ENCODE measurements at places on chromosomes 11 and 22.

- no peak for DNase-seq
These were observed 38.6 kb downstream of the PACSIN2 start for GRCh38 chr22:42976217-42976933.

GRCh38 chr11:98561252-98561651, 459.5 kb upstream of the CNTN5 start:
- no peak for DNase-seq

DNA sequence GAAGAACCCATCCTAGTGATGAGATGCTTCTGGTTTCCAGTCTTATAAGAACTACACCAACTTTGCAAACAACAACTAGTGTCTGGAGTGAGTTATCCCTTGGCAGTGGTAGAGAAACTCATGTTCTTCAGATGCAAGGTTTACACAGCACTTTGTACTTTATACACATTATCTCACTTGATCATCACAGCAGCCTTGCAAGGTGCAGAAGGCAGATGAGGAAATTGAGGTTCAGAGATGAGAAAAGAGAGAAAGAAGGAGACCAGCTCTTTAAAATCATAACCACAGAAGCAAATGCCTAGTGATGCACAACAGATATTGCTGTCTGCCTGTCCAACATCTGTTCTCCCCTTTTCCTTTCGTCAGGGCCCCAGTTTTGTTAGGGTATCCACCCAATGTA, 16.7 kb upstream of the CD44 start:
- no peak for DNase-seq

GRCh38 chr22:39414886-39415285, 15.3 kb downstream of the TAB1 start:
- DNase-seq, result no peak

GRCh38 chr11:22006901-22007300, 186.0 kb upstream of the ANO5 start:
- DNase-seq, result no peak

DNA sequence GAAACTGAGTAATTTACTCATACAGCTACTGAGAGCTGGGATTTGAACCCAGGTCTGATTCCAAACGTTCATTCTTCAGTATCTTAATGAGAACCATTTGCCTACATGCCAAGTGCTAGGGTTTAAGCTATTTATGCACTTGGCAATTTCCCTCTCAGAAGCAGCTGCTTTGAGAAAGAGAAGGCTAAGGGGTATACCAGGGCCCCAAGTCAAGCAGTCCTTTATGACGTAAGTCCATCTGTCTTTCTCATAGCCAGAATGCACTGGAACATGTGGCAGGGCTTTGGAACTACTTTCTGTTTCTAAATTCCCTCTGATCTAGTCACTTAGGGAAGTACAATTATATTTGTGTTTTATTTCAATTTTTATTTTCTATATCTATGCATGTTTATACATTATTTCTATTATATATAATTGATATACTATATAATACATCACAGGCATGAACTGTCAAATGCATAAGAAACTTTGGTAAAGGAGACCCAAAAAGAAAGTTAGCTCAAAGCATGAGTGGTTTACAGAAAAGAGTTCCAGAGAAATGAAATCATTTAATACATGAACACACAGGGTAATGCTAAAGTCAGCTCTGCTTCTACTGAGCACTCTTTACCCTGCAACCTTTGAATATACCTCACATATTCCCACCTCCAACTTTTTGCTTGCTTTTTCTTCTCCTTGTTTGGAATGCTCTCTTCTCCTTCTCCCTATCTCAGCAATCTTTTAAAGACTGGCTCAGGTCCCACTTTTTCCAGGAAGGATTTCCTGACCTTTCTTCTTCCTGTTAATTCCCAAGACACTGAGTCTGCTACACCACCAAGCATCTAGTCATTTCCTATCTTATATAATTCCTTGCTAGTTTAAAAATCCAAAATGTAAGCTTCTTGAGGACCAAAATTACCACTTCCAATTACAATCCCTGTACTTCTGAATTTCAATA, 80.5 kb upstream of the GDPD4 start:
- DNase-seq, result no peak

GRCh38 chr11:77406396-77406795, 67.5 kb downstream of the PAK1 start:
- no peak for DNase-seq

GRCh38 chr11:128146926-128147605, 440.3 kb downstream of the ETS1 start:
- DNase-seq, result no peak

DNA sequence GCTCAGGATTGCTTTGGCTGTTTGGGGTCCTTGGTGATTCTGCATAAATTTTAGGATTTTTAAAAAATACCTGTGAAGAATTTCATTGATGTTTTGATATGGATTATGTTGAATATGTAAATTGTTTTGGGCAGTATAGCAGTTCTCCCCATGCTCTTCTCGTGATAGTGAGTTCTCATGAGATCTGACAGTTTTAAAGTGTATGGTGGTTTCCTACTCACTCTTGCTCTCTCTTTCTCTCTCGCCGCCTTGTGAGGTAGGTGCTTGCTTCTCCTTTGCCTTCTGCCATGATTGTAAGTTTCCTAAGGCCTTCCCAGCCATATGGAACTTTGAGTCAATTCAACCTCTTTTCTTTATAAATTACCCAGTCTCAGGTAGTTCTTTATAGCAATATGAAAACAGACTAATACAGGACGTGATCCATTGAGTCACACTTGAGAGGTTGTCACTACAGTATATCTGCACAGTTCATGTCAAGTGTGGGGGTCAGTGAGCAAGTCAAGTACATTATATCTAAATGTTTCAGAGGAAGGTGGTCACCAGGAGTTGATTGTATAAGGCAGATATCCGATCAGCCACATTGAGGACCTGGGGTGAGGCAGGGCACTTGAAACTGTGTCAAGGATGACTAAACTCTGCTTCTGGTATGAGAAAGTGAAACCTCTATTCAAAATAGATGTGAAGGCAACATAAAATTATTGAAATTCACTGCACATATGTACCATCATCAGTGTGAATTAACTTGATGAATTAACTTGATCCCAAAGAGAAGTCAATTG, 70.7 kb upstream of the CCDC179 start:
- no peak for DNase-seq

DNA sequence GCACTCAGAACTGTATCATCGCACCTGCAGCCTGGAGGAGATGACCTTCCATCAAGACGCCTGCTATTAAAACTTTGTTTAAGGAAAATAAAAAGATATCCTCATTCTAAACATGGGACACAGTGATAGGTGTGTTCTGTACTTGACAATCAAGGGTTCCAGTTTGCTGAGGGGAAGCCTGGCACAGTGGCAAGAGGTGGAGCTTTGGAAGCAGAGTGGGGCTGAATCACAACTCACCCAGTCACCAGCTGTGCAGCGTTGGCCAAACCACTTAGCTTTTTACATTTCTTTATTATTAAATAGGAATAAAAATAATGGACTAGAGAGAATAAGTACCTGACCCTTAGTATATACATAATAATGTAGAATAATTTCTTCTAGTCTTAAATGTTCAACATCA, 220.7 kb downstream of the TENM4 start:
- DNase-seq, result no peak

DNA sequence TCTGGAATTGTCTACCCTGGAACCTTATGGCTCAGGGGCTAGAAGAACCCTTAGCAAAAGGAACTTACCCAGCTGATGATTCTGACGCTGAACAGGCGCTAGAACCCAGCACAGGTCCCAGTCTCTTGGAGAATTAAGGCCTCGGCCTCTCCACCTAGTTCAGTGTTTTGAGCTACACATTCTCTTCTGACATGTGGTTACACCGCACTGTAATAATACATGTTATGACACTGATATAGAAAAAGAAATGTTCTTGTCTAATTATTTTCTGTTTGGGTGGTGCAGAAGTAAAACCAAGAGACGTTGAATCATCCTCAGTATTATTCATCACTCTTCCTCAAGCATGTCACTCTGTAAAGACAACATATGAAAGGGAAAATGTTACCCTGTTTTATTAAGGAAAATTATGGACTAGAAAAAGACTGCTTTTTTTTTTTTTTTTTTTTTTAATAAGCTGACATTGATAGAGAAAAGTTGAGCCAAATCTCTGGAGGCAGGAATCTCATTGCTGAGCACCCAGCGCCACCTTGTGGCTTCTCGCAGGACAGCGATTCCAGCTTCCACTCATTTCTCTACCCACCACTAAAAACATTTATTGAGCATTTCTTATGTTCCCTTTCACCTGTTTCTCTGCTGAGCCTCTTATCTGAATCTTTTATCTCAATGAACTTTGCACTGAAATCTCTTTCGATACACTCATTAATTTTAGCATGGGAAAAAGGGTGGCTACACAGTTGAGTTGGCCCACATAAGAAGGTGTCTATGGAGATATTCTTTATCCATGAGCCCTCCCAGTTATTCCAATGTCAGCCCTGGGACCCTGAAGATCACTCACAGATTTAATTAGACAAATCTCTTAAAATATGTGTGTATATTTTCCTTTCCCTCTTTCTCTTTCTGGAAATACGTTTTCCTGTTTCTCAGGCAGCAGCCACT, 12.6 kb upstream of the APLNR start:
- peak; percentile 84 for DNase-seq

- no peak for DNase-seq
These were observed 32.0 kb downstream of the KCNC1 start for GRCh38 chr11:17766590-17766989.

DNA sequence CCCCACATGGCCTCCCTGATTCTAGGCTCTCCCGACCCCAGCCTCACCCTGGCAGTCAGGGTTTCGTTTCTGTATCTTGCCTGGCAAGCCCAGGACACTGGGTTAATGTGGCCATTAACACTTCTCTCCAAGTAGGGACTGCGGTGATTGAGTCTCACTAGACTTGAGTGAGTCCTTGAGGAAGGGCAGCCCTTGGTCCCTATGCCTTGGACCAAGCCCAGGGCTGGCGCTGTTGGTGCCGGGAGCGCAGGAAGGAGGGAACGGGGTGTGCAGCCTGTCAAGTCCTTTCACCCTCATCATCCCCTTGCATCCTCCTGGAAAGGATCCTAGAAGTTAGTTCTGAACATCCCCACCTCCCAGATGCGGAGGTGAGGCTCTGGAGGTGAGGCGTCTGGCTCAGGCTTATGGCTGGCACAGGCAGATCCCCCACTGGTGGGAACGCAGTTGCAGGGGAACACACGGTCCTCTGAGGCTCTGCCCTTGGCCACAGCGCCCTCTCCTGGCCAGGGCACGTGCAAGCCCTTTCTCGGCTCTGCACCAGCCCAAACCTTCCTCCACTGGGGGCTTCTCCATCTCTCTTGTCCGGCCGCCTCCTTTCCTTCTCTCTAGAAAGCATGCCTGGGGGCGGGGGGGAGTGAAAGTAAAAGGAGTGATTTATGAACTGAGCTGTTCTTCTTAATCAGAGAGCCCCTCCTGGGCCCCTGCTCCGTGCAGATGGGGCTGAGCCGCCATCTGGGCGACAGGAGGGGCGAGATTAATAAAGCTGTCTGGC, 56.7 kb downstream of the TP53I11 start:
- DNase-seq, result peak; percentile 90

DNA sequence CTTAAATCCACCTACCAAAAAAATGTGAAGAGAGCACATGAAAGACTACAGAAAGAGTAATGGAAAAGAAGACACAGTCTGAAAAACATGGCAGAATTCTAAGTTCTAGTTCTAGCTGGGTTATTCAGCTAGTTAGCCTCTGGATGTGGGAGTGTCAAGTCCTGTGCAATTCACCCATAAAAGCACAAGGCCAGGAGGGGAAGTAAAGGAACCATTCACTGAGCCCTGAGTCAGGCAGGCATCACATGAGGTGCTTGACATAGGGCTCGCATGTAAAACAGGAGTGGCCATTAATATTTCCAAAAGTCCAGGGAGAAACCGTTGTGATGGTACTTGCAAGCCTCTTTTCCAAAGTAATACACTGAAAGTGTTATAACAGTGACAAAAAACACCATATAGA, 103.7 kb downstream of the GAB2 start:
- no peak for DNase-seq

DNA sequence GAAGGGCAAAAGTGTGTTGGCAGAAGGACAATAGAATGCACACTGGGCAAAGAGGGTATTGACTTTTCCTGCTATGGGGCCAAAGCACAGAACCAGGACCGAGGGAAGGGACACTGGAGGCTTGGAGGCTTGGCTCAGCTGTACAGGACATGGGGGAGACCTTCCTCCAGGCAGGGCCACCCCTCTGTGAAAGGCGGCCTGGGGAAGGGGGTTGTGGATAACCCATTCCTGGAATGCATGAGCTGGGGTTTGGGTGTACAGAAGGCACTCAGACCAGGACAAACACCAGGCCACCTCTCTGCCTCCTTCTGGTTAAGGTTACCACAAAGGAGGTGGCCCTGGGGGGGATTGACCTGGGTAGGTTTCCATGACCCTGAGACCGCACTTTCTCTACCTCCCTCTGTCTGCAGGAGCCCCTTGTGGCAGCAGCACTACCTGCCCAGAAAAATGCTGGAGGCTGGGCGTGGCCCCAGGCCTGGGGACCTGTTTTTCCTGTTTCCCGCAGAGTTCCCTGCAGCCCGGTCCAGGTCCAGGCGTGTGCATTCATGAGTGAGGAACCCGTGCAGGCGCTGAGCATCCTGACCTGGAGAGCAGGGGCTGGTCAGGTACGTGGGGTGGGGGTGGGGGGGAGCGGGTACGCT, 9.6 kb downstream of the P2RY2 start:
- no peak for DNase-seq

GRCh38 chr11:103202048-103202651, 92.9 kb downstream of the DYNC2H1 start:
- DNase-seq, result peak; percentile 9

- DNase-seq, result no peak
These were observed 393.1 kb downstream of the CADM1 start for GRCh38 chr11:115111066-115111465.

DNA sequence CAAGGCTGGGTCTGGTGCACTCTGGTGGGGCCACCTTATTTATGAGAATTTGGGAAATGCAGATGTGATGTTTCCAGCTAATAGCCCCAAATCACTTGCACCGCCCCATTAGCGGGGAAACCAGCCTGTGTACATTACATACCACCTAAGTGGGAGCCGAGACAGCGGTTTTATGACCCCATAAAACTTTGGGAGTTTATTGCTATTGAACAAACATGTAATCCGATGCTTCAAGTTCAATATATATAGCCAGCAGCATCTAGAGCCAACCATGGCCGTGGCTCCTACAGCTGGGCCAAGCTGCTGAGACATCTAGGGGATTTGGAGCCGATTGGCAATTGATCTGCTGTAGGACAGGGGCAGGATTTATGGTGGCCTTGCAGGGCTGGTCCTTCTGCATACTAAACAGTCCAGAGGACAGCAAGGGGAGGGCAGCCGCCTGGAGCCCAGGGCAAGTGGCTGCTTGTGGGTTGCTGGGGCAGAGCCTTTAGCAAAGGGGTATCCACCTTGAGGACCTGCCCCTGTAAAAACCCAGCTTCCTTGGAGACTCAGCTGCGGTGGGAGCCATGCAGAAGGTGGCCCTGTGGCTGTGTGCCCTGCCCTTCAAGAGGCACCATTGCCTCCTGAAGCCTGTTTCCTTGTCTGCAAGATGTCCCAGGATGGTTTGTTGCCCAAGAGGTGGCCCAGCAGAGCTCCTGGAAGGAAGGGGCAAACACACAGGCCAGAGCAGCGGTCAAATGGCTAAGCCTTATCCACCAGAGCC, 47.9 kb upstream of the CCDC188 start:
- DNase-seq, result no peak

- DNase-seq, result no peak
These were observed 940.9 kb downstream of the BRD1 start for GRCh38 chr22:48886604-48887393.
